ENCODE measurements at places on chromosomes 6 and 20. TPM values are rescaled to one million over a fixed set of nuclear protein-coding genes. Genes with fewer than 3 reads are reported as not detected.

Gene COX4I2
- 0.96 TPM for total RNA-seq

Gene NRN1
- 1.6 TPM for total RNA-seq

Gene SMLR1
- not detected for total RNA-seq

Gene LRRC1
- 21.9 TPM for total RNA-seq

Gene TTK
- total RNA-seq: 11.0 TPM

- peak; percentile 52 for ATAC-seq
Observed at GRCh38 chr6:10418862-10419748, 4.2 kb upstream of the TFAP2A start.

All from esophagus mucosa (tissue), 1 donor.